ENCODE measurements at places on chromosomes 6 and 20.

- DNase-seq, result no peak
Measured at GRCh38 chr6:130825772-130826441, 1.3 kb upstream of the SMLR1 start.

GRCh38 chr20:41540459-41540858 lies 77.7 kb downstream of the CHD6 start:
- DNase-seq, result no peak

GRCh38 chr6:34223381-34223955 lies 13.2 kb upstream of the HMGA1 start:
- no peak for DNase-seq

GRCh38 chr6:83221889-83222479 lies 28.8 kb downstream of the RWDD2A start:
- DNase-seq, result no peak

DNA sequence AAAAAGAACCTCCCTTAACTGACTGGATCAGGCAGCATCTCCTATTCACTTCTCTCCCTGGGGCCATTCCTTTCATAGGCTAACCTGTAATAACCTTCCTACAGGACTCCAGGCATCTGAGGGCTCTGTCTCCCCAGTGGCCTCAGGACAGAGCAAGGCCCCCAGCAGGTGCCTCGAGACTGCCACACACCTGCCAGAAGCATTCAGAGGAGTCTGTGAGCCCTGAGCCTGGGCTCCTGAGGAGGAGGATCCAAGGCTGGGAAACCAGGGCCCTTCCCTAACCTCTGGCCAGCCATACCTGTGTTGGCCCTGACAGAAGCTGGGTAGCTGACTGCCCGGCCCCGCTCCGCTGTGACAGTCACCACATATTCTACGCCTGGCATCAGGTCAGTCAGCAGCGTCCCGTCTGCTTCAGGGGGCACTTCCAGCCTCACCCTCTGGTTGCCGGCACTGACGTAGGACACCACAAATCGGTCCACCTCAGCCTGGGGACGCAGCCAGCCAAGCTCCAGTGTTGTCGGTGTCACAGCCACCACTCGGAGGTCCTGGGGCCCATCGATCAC lies 20.6 kb downstream of the TNXB start:
- no peak for DNase-seq

GRCh38 chr6:48766349-48766748 lies 655.4 kb upstream of the PTCHD4 start:
- no peak for DNase-seq

DNA sequence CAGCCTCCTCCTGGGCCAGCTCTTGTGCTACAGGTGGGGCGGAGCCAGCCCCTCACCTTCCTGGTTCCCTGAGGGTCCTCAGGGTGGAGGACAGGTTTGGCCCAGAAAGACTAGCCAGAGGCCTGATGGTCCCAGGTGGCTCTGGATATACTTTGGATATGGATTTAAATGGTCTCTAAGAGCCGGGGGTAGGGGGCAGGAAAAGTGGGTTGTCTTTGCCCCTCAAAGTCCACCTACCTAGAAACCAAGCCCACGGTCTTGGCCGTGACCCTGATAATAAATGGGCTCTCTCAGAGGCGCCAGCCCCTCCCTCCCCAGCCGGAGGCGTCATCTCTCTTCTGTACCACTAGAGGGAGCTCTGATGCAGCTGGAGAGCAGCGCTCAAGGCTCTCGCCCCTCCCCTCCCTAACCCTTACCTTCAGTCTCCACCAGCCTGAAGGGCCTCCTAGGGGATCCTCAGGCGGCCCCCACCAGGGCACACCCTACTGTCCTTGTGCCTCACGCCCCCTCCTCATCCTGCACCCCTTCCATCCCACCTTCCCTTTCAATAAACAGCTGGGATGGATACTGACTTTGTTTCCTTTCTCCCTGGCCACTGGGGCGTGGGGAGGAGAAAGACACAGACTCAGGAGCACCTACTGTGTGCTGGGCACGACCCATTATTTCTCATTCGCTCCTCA lies 7.5 kb downstream of the NRSN2 start:
- peak; percentile 85 for DNase-seq

GRCh38 chr6:155077784-155078183 lies 82.7 kb downstream of the TIAM2 start:
- DNase-seq, result no peak

GRCh38 chr6:3222506-3223038 lies 4.9 kb downstream of the TUBB2B start:
- no peak for DNase-seq

GRCh38 chr6:43579171-43579570 lies 3.2 kb downstream of the POLH start:
- DNase-seq, result no peak

DNA sequence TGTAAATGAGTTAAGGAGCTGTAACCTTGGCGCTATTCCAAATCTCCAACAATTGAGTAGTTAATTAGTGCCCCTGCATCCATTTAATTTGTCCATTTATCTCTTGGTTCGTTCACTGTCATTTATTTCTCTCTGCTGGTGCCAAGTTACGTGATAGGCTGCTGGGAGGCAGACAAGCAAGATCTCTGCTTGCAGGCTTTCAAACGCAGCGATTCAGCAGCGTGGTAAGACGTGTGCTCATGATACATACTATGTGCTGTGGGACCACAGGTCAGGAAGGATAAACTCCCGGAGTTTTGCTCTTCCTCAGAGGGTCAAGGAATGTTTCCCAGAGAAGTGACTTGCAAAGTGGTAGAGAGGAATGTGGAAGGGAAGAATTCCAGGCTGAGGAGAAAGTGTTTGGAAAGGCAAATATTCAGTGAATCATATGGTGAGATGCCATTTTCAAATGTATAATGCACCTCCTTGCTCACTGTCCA lies 46.4 kb downstream of the UTRN start:
- no peak for DNase-seq

- no peak for DNase-seq
Measured at GRCh38 chr6:47587493-47587892, 109.9 kb downstream of the CD2AP start.

DNA sequence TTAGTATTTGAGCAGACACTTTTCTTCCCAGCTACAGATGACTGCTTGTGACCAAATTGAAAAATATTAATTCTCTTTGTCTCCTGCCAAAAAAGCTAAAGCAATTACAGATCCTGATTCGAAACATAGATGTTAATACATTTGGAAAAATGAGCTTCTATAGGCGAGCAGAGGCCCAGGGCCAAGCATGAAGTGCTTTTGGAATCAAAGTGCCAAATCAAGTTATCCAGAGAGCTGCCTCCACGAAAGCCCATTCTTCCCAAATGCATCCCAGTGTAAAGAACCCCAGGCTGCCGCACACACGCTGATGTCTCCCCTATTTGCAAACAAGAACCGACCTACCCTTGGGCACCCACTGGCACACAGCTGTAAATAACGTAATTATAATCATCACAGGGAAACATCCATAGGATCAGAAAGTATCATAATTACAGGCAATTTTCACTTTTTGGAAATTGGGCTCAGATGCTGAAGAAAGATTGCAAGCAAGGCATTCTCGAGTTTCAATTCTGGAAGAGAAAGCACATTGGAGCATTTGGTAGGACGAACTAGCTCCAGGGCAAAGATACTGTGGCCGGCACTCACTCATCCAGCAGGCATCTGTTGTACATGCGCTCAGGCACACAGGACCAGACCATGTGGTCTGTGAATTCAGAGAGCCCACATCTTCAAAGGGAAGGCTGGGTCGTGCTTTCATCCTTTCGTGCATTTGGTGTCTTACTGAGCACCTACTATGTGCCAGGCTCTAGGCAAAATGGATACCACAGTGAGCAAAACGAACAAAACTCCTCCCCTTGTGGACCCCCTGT lies 45.9 kb downstream of the BMP7 start:
- no peak for DNase-seq

Measured in pancreas (tissue), 10 donors.